Activated naive CD8-positive, alpha-beta T cell treated with anti-CD3 and anti-CD28 coated beads for 36 hours (primary cell): ENCODE measurements at places on chromosomes 4 and X.

DNA sequence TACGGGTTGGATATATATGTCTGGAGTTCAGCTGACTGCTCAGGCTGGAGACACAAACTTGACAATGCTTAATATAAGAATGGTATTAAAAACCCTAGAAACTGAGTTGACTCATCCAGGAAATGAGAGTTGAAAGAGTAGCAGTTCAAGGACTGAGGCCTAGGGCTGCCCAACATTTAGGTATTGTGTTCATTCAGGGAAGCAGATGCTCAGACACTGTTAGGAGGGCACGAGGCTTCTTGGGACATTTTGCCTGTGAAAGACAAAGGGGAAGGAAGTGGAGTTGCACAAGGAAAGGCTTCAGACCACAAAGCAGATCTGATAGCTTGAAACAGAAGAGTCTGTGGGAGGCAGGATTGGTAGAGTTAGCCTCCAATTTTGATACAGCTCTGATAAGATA, 52.0 kb upstream of the HS3ST1 start:
- DNase-seq = peak; percentile 20

DNA sequence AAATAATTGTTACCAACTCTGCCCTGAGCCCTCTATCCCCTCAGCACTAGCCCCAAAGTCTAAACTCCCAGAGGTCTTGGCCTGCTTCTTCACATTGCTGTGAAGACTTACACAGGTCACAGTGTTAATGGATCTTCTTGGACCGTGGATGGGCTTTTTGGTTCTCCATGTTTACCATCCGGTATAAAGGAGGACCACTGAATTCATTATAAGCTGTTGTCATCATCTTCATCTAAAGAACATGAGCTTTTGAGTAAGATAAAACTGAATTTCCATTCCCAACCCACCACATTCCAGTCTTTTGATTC, 8.5 kb downstream of the NUDT11 start:
- DNase-seq = no peak

DNA sequence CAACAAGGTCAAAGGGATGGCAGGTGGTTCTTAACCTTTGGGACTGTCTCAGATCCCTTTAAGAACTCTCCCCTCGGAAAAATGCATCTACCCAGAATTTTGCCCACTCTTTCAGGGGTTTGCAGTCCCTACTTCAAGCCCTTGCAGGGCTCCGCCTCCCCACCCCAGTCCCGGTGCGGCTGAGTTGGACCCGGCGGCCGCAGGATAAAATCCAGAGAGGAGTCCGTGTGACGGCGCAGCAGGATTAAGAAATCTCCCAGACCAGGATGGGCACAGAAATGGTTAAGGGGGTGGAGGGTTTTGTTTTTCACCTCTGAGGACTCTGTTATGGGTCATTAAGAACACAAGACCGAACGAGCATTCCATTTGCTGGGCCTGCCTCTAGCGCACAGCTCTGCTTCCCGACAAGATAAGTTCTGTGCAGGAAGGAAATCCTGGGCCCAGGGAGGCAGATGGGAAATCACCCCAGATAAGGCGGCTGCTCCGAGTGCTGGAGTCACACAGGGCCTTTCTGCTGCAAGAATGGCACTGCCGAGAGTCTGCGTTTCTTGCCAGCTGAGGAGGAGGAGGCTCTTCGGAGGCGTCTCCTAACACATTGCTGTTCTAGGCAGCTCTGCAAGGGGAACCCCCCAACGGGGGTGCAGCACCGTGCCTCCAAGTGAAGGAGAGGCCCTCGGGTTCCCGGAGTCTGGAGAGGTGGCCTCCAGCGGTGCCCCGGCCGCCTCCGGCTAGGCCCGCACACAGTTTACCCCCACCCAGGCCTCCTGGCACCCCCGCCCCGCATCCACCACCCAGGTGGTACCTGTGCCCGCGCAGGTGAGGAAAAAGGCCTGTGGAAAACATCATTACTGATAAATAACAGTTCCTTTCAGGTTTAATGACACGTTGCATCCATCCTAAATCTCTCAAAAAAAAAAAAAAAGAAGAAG, 277.6 kb downstream of the BCOR start:
- no peak for DNase-seq

GRCh38 chr4:52822583-52822971, 39.5 kb upstream of the RASL11B start:
- no peak for DNase-seq

DNA sequence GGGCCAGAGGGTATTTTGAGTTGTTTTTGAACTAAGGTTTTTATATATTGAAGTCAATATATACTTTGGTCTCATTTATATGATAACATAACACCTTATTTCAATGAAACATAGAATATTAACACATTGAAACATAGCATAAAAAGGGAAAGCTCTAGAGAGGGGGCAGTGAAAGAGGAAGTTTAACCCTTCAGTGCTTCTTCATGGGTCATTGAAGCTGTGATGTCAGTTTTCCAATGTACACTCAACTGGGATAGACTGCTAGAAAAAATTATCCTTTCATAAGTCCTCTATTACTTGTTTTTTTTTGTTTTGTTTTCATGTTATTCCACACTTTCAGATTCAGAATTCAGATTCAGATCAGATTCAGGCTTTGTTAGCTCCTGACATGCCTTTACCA, 442.7 kb downstream of the EPHA5 start:
- no peak for DNase-seq

GRCh38 chr4:154942176-154942575, 161.1 kb downstream of the RBM46 start:
- DNase-seq = no peak

- DNase-seq = peak; percentile 66
Observed at GRCh38 chr4:83548151-83548905, 12.4 kb downstream of the GPAT3 start.

DNA sequence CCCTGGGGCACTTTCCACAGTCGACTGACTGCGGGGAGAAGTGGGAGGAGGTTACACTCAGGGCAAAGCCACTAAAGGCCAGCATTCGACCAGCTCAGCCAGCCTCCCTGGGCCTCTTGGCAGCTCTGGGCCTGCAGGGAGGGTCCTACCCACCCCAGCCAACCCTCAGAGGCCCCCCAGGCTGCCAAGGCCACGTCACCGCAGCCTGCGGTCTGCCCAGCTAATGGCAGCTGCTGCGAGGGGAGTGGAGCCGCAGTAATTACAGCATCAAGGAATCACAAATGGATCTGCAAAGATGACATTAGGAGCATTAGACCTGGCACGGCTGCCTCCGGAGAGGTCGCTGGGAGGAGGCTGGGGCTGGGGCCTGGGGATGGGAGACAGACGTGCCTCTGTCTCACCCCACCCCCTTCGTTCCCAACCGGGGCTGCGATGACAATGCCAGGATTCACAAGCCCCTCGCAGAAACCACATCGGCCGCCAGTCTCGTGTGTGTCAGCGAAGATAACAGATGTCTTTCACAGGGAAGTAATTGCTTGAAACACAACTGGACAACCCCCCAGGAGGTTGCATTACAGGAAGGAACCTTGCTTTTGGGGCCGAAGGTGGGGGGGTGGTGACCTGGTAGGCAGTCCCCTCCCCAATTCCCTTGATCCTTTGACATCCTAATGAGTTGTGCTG, 367.6 kb downstream of the BCOR start:
- no peak for DNase-seq

GRCh38 chr4:74315376-74315775, 7.1 kb downstream of the EPGN start:
- no peak for DNase-seq

- DNase-seq = no peak
Observed at GRCh38 chr4:96649536-96649935, 809.6 kb downstream of the PDHA2 start.

- DNase-seq = no peak
Observed at GRCh38 chr4:121096629-121097028, 24.3 kb upstream of the NDNF start.

DNA sequence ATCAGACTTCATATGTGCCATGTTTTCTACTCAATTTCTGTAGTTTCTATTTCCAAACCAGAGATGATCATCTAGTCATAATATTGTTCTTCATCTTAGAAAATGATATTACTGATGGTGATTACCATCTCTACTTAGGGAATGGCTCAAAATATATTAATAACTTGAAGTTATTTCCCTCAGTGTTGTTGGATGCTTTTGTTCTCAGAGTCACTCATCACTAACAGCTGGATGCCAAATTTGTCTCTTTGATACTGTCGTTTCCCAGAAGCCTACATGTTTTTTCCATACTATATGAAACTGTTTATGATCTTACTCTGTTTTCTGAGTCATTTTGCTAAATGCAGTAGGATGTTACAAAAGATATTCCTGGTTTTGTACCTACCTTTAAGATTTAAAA, 8.9 kb downstream of the PGAM4 start:
- no peak for DNase-seq

GRCh38 chrX:68163441-68163840, 269.9 kb downstream of the OPHN1 start:
- DNase-seq = no peak
